Stimulated activated CD8-positive, alpha-beta memory T cell treated with anti-CD3 and anti-CD28 coated beads, Interleukin-15, amount 100 ng/mL, for 4 hours (primary cell): ENCODE measurements at places on chromosomes 1 and 21.
A peak's percentile ranks its signal among the peaks of the same experiment; 100 is the strongest.

DNA sequence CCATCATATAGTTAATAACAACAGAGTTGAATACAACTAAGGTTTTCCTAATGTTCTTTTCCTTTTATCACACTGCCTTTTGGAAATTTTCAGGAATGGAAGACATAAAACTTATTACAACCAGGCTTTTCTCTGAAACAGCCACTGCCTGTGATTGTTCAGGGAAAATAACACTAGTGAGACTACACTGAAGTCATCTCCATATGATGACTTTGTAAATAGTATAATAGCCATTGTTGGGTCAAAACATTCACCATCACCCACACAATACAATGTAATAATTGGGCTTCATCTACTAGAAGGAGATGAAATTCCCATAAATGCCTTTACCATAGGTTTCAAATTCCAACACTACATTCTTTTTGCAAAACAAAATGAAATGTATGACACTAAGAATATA is 5.0 kb downstream of the TESK2 start:
- DNase-seq = no peak

GRCh38 chr1:119554183-119554582 is 47.2 kb downstream of the HSD3B1 start:
- DNase-seq = no peak

GRCh38 chr21:25578056-25578961 is 29.0 kb downstream of the MRPL39 start:
- DNase-seq = no peak

DNA sequence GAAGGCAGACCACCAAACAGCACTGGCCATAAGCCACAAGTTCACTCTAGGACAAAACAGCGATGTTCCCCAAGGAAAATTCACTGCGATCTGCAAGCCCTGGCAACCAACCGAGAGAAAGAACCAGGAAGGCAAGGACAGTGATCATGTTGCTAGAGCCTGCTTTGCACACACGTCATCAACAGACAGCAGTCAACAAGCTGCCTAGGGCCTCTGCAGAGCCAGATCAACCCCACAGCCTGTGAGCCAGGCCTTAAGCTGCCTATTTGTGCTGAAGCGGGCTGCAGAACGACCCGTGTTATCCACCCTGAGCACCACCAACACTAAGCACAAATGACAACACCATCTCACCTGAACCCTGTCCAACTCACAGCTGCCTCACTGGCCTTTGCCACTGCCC is 6.2 kb upstream of the YRDC start:
- no peak for DNase-seq

DNA sequence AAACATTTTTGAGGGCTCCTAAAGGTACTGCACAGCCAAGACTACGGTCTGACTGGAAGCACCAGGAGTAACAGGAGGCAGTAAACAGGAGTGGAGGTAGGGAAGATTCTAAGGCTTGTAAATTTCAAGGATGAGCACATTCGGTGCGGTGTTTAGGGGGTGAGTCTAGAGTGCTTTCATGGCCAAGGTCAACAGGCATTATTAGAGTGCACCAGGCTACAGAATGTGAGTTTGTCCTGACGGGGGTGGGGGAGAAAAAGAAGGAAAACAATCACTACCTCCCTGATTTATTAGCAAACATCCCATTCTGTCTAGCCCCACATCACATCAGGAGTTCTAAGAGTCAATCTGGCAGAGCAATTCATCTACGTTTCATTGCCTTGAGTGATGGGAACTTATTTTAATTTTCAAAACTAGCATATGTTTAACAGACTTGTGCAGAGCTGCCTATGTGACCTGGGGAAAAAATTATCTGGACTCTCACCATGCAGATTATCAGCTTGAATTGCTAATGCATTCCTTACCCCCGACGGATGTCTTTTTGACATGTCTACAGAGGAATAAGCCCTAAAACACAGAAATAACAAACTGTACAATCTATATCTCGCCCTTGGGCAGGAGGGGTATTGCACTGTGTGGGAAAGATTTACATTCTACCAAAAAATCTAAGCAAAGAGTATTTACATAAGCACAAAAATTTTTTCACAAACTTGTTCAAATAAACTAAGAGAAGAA is 45.0 kb downstream of the APP start:
- DNase-seq = no peak

- no peak for DNase-seq
Measured at GRCh38 chr1:233240371-233240770, 55.2 kb downstream of the PCNX2 start.

- DNase-seq = no peak
Measured at GRCh38 chr1:150234309-150234565, 1.7 kb downstream of the ANP32E start.

DNA sequence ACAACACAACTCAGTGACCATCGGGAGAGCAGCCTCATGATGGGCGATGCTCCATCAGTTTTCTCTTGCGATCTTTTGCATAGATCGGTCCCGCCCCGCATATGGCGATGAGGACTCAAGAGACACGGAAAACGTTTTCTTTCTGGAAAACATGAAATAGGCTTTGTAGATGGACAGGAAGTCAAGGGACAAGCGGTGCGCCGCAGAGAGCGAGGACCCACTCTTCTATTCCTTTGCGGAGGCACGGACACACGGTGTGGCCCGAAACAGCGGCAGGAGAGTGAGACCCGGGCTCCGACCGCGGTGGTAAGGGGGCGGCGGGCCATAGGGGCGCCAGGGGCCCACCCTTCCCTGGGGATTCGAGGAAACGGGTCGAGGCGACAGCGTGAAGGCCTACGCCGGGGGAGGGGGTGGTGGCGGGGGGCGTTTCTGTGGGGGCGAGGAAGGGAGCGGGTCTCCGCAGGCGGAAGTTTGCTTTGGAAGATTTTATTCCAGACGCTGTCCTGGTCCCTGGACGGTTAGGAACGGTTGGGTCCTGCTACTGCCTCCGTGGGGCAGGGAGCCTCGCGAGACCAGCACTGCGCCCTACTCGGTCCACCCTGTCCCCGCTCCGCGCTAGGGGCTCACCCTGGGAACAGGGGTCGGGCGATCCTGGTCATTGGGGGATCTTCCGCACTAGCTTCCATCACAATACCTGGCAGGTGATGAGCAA is 796 bp upstream of the TDRKH start:
- no peak for DNase-seq

DNA sequence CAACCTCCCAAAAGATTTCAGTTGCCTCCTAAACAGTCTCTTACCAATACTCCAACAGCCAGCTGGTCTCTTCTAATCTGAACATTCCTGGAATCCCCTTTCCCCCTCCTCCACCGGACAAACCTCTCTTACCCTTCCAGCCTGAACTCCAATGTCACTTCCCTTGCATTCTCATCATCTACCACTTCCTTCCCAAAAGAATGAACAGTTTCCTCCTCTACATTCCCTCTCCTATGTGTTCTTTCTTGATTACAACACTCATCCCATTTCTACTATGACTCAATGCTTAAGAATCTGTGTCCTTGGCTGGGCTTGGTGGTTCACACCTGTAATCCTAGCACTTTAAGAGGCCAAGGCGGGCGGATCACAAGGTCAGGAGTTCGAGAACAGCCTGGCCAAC is 417.1 kb downstream of the SETD4 start:
- no peak for DNase-seq

DNA sequence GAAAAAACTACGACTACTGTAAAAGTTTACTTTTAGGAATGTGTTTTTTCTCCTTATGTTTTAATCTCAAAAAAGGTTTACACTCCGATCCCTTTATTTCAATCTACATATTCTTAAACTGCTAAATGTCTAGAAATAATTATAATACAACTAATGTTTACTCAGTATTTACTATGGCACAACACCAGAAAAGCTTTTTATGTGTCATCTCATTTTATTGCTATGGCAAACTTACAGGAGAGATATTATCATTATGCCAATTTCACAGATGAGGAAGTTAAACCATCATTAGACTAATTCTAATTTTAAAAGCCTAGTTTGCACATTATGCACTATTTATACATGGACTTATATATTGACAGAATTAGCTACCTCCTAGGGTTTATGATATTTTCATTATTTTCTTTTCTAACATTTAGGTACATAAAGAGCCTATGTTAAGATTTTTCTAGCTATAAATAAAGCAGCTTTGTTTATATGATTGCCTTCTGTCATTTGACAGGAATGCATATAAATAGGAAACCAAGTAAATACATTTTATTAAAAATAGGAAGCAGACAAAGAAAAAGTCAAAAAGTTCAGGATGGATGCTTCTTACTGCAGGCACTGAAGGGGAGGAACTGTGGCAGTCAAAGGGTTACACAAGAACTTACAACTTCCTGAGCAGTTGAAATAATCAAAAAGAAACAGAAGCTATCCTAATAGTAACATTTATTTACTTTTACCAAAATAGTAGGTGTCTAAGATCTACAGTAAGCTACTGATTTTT is 442.4 kb downstream of the LTN1 start:
- DNase-seq = no peak

DNA sequence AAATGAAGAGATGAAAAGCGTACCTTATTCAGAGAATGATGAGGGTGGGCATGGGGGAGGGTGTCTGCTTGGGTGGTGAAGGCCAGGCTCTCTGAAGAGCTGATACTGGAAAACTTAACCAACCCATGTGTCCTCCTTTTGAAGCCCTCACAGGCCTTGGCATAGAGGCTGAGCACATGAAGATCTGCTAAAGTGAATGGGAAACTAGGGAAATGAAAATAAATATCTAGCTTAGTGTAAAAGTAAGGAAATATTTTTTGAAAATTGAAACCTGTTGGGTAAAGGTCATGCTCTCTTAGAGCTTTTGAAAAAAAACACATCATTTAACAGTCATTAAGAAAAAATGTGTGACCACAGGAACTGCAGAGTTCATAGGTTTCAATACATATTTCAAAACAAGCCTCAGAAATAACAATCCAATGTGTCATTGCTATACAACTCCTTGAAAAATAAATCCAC is 40.5 kb upstream of the RALGPS2 start:
- DNase-seq = no peak

DNA sequence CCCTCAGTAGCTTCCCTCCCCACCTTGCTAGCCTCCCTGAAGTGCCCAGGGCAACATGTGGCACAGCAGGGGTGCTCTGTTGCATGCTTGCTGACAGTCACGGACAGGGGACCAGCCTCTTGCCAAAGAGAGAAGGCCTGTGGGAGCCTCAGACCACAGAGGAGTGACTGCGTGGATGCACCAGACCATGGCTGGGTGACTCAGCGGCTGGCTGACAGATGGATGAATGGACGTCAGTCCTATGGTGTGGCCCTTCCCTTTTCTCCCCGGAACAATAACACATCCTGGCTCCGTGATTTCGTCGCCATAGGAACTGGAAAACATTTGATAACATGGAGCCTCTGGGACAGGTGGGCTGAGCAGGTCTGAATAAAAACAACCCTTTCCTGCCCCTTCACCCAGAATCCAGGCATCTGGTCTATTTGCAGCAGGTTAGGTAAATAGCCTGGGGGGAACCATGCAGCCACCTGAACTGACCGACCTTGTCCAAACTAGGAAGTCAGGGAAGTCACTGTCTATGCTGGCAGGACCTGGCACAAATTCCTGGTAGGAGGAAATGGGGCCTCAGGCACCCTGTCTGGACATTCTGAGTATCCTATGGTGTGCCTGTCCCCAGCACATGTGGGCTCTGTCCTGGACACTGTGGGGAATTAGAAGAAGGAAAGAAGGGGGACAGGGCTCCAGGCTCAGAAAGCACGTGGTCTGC is 53.3 kb downstream of the NENF start:
- DNase-seq = no peak

DNA sequence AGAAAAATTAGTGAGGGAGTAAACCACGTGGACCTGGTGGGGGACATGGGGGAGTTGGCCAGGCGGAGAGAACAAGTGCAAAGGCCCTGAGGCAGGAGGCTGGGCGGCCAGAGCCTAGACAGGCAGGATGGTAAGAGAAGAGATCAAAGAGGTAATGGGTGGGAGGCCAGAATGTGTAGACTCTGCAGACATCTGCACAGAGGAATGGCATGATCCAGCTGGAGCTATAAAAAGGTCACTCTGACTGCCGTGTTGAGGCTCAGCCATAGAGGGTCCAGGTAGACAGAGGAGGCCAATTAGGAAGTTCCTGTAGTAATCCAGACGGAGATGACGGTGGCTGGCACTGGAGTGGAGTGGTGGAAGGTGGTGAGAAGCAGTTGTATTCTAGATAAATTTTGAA is 3.6 kb downstream of the H6PD start:
- DNase-seq = no peak

DNA sequence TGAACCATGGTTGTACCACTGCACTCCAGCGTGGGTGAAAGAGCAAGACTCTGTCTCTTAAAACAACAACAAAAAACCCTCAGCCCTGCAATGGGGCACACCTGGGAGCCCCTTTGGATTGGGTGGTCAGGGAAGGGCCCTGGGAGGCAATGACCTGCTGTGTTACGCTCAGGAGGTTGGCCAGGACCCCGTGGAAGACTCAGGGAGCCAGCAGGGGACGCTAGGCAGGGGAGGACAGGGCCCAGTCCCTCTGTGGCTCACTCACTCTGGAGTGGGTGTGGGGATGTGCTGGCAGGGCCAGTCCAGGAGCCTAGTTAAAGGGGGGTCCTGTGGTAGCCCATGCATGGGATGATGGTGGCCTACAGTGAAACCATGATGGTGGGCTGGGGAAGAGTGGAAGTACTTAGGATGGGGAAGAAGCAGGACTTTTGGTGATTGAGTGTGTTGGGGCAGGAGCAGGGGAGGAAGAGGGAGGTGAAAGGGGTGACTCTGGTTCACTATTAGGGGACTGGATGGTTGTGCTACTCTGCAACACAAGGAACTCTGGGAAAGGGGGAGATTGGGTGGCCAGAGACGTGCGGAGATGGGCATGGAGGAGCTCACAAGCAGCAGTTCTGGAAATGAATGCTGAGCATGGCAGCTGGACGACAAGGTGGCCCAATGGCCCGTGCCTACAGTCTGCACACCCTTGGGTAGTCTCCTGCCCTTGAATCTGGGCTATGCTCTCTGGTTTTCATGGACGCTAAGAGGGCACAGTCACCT is 56.3 kb upstream of the FAM20B start:
- DNase-seq = no peak

DNA sequence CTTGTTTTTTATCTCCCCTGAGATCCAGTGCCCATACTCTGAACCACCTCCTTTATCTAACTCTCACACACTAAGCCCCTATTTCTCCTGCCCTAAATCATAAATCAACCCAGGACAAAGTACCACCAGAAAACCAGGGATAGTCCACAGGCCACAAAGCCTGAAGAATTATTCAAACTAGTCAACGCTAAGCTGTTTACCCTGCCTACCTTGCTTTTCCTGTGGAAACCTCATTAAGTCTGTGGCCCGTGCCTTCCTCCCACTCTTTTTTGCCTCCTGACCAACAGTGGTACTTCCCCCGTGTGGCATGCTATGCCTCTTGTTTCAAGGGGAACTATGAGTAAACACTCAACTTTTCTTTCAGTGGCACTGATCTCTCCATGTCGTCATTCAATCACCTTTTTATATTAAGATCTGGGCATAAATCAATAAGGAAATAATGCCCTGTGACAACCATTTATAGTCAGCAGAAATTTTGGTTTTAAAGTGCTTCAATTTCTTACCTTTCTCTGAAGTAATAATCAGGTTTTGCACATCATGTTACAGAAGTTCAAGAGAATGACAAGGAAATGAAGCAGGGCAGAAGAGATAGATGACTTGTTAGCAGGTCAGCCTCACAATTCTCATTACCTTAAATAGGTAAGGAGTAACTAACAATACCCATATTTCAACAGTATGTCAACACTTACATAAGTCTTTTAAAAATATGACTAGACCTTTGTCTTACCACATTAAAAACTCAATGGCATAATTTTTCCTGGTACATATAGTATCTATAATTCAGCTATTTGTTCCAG is 32.1 kb downstream of the EYA3 start:
- DNase-seq = peak; percentile 53

GRCh38 chr1:30908696-30909364 is at the start of gene SDC3:
SDC3 (minus strand) TSS chr1:30908758; CDS start chr1:30908586, 172 bp downstream.
- DNase-seq = no peak

- DNase-seq = no peak
Measured at GRCh38 chr1:25770541-25771220, 29.3 kb upstream of the SELENON start.
